ENCODE measurements at places on chromosomes 12 and 14.

DNA sequence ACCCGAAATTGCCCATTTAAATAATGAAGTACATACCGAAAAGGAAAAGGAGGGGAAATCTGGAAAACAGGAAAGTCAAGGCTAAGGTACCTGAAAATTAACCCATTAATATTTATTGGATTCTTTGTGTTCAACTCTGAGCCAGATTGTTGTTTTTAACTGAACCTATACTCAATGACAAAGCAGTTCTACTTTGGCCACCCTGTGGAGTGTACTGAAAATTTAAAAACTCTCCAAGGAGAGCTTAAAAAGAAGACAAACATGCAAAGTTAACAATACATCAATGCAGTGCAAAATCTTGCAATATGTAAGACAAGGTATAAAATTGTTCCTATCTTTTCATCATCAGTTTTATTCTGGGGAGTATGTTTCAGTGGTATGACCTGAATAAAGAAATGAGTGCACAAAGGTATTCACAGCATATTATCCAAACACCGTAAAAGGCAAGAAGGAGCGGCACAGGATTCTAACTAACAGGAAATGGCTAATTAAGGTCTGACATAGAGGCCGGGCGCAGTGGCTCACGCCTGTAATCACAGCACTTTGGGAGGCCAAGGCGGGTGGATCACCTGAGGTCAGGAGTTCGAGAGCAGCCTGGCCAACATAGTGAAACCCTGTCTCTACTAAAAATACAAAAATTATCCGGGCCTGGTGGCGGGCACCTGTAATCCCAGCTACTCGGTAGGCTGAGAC is 1.7 kb downstream of the USP44 start:
- DNase-seq = no peak

- DNase-seq = no peak
Observed at GRCh38 chr14:61563880-61564617, 131.3 kb upstream of the HIF1A start.

- DNase-seq = no peak
Observed at GRCh38 chr12:43861840-43862150, 25.9 kb downstream of the TMEM117 start.

- no peak for DNase-seq
Observed at GRCh38 chr12:101935890-101936746, 58.7 kb downstream of the DRAM1 start.

DNA sequence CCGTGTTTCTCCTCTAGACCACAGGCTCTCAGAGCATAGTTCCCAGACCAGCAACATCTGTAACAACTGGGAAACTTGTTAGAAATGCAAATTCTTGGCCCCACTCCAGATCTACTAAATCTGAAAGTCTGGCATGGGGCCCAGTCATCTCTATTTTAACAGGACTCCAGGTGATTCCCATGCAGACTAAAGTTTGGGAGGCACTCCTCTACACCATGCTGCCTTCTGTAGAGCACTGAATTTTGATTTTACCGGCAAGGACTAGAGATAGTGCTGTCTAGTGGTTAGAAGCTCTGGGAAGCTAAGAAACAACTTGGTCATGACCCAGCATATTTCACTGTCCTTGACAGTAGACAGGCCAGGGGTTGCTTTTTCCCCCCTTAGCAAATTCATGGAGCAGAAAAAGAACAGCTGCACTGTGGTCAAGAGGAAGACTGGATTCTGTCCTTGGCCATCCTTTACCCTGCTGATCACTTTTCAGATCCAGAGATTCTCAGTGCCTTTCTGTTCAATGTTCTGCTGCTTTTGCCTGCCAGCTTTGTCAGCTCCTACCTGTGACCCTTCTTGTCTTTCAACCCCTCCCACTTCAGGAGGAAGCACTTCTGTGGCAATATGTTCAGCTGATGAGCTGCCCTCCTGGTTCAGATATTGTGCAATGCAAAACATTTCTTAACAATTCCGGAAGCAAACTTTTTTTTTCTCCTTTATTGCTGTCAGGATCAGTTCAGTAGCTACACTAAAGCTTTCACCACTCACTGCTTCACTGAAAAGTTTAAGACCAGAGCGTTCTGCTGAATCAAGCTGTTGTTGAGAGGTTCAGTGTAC is 133.8 kb upstream of the NUDT4 start:
- no peak for DNase-seq

GRCh38 chr12:132521200-132521580 is 31.2 kb downstream of the FBRSL1 start:
- no peak for DNase-seq

GRCh38 chr12:11553871-11554533 is 95.5 kb upstream of the ETV6 start:
- DNase-seq = no peak

- no peak for DNase-seq
Observed at GRCh38 chr12:117124421-117125271, 25.4 kb upstream of the TESC start.

- DNase-seq = no peak
Observed at GRCh38 chr12:122244565-122245371, 18.9 kb upstream of the DIABLO start.

All from activated CD8-positive, alpha-beta memory T cell treated with anti-CD3 and anti-CD28 coated beads for 4 hours (primary cell).